Right kidney (tissue), 9 donors: ENCODE measurements at places on chromosomes 16 and 17.

DNA sequence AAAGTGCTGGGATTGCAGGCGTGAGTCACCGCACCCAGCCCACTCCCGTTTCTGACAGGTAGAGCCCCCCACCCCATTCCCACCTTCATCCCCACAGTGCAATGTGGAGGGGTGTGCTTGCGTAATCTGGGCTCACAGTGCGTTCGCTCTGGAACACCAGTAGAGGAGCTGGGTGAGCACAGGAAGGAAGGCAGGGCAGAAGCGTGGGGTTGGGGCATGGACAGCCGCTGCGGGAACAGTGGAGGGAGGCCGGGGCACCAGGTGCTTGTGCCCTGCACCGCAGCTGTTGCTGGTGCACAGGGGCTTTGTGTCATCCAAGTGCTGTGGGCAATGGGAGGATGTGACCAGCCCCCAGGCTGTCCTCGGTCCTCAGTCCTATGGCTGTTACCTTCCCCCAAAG lies 24.7 kb downstream of the KDM8 start:
- DNase-seq = no peak

- DNase-seq = no peak
These were observed 2.0 kb downstream of the ADCY7 start for GRCh38 chr16:50268352-50268751.

DNA sequence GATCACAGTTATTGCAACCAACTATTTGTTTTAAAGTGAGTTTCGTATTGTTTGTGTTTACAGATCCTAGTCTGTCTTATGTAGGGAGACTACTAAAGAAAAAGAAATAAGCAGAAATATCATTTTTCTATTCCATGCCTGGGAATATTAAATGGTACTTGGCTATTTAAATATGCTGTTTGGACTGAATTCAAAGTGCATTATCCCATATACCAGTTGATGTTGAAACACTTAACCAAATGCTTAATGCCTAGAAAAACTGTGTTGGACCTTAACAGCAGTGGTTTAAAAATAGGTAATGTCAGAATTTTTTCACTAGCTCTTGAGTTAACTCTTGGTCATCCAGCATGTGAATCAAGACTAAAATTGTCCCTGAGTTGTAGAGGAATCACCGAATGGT lies 37.5 kb upstream of the TOM1L1 start:
- no peak for DNase-seq

- DNase-seq = no peak
These were observed 45.2 kb upstream of the NUDT7 start for GRCh38 chr16:77677129-77677528.

GRCh38 chr16:87411375-87412271 lies 19.5 kb downstream of the MAP1LC3B start:
- no peak for DNase-seq

DNA sequence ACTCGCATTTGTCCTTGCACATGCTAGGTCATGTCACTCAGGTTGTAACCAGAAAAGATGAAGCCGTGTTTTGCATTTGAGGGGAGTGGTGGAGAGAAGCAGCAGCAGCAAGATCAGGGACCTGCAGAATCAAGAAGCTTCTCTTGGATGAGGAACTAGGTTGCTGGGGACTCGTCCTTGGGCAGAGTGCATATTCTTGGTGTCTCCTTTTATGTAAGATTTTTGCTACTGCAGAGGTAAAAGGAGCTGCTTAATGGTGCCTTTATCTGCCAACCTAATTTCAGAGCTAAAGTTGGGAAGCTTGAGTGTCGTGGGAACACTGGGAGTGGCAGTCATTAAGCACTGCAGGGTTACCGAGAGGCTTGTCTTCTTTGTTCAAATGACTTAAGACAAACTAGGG lies 236.5 kb downstream of the MAP2K4 start:
- no peak for DNase-seq

DNA sequence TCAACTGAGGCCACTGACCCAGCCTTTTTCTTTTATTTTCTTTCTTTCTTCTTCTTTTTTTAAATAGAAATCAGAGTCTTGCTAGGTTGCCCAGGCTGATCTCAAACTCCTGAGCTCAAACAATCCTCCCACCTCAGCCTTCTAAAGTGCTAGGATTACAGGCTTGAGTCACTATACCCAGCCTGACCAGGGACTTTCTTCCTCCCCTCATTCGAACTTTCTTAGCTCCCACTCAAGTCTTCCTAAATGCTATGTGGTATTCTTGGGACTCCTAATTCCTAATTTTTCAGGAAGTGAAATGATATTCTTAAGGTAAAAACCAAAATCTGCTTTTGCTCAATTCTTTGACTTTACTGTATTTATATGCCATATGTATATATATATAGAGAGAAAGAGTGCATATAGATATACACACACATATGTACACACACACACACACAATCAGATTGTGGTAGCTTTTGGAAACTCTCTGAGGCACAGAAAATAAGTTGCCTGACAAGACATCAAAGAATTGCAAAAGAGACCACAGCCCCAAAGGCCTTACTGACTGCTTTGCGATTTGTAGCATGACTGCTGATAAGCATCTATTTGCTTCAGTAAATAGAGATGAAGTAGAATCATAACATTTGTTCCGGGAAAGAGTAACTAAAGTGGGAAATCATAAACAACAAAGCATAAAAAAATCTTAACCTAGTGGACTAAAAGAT lies 9.5 kb upstream of the AMZ2 start:
- DNase-seq = no peak

- no peak for DNase-seq
These were observed 68.4 kb downstream of the NOG start for GRCh38 chr17:56661906-56662305.

DNA sequence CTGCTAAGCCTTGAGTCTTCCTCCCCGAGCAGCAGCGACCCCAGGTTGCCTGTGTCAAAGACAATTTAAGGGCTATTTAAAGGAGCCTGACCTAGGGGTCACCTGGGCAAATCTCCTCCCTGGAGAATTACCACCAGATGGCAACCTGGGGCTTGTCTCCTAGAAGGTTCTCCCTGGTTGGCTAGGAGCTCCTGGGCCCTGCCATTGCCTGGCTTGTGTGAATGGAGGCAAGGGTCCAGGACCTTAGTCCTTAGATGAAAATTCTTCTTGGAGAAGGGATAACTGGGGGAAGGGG lies 51.3 kb upstream of the TAC4 start:
- DNase-seq = no peak

DNA sequence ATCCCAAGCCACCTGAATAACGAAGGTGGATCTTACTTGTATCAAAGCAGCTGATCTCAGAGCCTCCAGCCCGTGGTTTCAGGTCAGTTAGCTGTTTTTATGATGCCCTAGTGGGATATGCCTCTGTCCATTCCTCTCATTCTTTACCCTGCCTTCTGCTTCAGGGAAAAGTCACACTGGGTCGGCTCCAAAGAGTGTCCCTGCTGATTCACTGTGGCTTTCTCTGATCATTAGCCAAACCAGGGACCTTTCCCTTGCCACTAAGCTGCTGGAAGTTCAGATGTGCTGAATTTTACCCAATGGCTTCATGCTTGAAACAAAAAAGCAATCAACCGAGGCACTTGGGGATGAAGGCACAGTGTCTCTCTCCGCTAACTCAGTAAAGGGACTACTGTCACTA lies 170.2 kb upstream of the SALL1 start:
- DNase-seq = no peak

- no peak for DNase-seq
These were observed 11.1 kb upstream of the ALDOA start for GRCh38 chr16:30054451-30054850.
